Left renal pelvis (tissue), 4 donors: ENCODE measurements at places on chromosomes 1 and 21.

GRCh38 chr1:161726473-161727255 is 5.3 kb downstream of the FCRLB start:
- peak; percentile 73 for DNase-seq

DNA sequence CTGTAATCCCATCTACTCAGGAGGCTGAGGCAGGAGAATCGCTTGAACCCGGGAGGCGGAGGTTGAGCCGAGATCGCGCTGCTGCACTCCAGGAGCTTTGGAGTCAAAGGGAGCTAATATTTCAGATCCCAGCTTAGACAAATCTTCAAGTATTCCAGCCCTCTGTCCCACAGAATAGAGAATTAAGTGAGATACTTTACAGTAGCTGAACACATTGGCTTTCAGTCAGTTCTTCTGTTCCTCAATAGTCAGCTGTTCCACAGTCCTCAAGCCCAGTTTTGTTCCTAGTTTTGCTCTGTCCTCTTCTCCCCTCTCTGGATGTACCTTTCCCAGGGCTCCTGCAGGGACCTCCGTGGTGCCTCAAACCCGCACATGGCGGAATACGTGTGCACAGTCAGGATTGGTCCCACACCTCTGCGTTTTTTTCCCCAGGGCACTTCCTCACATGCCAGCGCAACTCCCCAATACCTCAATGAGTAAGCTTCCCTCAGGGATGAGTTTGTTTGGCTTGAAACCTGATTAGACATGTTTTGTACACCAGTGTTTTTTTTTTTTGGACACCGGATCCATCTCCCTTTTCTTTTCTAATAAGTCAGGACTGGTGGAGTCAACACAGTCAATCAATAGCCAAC is 1.2 kb downstream of the MFN2 start:
- no peak for DNase-seq

DNA sequence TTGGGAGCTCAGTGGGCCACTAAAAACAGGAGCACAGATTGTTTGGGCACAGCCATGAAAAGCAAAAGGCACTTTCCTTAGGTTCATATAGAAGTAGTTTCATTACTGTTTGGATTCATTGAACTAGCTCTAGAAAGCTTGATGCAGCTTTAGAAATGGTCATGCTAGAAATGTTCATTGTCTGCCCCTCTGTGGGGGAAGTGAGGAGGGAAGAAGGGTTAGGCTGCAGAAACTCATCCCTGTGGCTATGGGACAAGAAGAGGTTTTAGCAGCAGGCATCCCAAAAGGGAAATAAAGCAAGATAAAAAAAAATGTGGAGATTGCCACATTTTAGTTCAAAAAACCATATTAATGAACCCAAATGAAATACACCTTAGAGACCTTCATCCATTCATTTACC is 359.6 kb upstream of the PTBP2 start:
- no peak for DNase-seq

- DNase-seq, result no peak
These were observed 27.0 kb upstream of the LYPD8 start for GRCh38 chr1:248782416-248783141.

DNA sequence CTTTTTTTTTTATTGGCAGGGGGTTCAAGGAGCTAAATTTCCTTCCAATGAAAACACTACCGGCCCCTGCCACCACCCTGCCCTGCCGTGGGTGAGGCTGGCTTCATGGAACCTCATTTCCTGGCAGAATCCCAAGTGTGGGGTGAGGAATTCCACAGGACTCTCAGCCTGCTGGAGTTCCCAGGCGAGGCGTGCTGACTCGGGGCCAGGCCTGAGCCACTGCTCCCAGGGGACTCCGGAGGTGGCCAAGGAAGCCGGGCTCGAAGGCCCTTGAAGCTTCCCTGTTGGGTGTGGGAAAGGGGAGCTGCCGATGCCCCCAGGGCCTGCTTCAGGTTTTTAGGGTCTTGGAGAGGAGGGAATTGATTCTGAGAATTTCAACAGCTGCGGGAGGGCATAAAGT is 95.3 kb upstream of the ACTRT2 start:
- no peak for DNase-seq

DNA sequence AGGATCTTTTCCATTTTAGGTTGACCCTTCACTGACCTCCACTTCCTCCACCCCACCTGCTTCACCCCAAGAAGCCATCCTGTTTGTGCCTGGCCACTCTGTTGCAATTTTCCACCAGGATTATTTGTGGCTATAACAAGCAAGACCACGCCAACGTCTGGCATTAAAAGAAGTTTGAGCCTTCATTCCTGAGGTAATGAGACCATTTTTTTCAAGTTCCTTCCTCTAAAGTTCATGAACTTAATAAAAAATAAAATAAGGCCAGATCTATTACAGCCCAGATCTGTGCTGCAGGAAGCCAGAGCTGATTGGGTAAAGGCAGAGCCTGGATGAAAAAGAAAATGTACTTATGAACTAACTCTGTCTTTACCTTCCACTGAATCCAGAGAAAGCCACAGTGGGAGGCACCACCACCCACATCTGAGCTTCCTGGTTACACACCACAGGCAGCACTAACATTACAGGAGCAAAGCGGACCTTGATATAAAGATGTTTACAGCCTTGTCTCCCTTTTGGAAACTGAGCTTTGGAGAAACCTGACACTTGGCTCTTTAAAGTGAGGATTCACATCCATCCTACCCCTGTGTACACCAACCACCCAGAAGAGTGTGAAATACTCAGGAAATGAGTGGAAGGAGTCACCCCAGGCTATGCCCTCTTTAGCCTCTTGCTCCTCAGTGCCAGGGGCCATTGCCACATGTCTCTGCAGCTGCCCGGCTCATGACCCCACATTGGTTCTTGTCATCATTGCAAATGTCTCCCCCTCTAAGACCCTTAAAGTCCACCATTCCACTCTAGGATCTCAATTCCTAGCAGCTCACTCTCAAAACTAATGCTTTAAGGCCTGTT is 293.6 kb downstream of the PLPP3 start:
- no peak for DNase-seq
